HuH-7 (cell line): ENCODE measurements at places on chromosomes 6 and 20.
A peak's percentile ranks its signal among the peaks of the same experiment; 100 is the strongest.

- no peak for DNase-seq
Measured at GRCh38 chr20:39944861-39945260, 744.2 kb downstream of the MAFB start.

DNA sequence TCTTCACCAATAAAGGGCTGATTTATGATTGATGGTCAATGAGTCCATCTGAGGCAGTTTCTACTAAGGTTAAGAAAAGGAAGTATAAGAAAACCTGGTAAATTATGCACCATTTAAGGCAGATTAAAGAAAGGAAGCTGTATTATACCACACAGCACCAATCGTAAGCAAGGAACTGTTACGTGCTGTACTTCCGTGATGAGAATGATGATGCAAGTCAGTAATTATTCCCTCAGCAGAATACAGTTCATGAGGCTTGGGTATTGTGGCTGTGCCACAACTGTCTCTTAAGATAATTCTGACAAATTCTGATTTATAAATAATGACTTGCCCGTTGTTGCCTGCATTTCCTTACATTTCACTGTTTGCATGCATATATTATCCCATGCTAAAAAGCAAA, 699.0 kb downstream of the HDGFL1 start:
- no peak for DNase-seq

DNA sequence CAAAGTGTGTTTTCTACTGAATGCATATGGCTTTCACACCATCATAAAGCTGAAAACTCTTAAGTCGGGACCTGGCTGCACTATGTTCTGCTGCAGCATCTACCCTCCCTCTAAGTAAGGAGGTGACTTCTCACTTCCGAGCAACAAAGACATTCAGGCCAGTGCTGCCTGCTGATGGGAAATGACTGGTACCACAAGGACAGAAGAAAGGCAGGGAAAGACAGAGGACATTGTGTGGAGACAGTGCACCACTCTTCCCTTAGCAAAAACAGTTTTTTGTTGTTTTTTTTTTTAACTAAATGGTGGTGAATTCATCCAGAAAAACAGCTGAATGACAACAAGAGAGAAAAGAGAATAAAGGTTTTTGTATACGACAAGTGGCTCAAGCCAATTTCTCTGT, 81.5 kb downstream of the MAP7 start:
- DNase-seq = no peak

- DNase-seq = no peak
Measured at GRCh38 chr20:44692932-44693480, 22.2 kb upstream of the CCN5 start.

- DNase-seq = peak; percentile 36
Measured at GRCh38 chr6:85580118-85580877, 13.4 kb downstream of the SNX14 start.

DNA sequence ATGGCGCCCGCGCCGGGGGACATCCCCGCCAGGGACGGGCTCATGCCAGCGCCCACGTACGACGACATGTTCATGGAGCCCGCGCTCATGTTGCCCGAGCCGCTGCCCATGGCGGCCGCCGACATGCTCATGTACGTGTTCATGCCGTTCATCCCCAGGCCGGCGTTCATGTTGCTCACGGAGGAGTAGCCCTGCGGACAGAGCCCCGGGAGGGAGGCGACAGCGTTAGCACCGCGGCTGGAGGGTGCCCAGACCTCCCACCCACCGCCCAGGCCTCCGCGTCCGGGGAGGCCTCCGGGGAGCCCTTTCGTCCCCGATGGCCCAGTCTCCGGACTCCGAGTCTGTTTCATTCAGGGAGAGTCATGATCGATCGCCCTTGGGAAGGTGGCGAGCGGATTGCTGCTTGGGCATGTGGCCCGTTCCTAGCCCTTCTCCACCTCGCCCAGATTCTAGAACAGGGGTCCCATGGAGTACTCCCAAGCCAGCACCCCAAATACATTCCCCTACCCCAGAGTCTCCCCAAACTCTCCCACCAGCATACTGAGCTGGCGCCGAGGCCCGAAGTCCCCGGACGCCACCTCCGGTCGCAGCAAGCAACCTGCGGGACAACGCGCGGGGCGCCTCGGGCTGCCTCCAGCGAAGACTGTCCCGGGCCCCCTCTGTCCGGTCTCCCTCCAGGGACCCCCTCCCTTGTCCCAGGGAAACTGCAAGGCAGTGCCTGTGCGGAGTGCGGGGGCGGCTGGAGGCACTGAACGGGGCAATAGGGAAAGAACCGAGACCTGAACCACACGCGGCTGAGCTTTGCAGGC, 1.2 kb downstream of the FOXA2 start:
- peak; percentile 56 for DNase-seq
